Stimulated activated CD8-positive, alpha-beta memory T cell treated with anti-CD3 and anti-CD28 coated beads, Interleukin-15, amount 100 ng/mL, for 24 hours (primary cell): ENCODE measurements at places on chromosomes 2 and 18.

DNA sequence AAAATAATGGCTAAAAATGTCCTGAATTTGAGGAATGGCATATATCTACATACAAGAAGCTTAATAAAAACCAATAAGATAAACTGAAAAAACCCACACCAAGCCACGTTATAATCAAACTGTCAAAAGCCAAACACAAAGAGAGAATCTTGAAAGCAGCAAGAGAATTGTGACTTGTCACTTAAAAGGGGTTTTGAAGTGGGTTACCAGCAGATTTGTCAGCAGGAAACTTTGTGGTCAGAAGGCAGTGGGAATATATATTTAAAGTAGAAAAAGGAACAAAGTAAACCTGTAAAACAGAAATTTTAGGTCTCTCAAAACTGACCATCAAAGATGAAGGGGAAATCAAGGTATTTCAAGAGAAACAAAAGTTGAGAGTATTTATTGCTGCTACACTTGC lies 171.9 kb upstream of the CNTNAP5 start:
- no peak for DNase-seq

- DNase-seq = no peak
Observed at GRCh38 chr2:168583710-168584521, 127.8 kb downstream of the CERS6 start.

- DNase-seq = no peak
Observed at GRCh38 chr2:39689876-39690275, 24.2 kb downstream of the TMEM178A start.

- no peak for DNase-seq
Observed at GRCh38 chr2:238387332-238387731, 39.4 kb upstream of the ASB1 start.

DNA sequence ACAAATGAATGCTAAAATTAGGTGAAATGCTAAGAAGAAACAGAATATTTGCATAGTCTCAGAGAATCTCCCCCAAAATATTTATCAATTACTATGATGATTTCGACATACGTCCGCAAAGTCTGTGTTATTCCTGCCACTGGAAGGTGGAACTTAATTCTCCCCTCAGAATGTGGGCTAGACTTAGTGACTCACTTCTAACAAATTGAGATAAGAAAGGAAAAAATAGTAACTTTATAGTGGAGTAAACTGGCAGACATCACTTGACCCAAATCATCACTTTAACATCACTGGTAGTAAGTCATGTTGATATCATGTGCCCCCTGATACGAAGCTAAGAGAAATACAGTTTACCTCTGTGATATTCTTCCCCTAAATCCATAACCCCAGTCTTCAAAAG lies 23.5 kb downstream of the HADHB start:
- no peak for DNase-seq

GRCh38 chr2:213861638-213862037 lies 549.2 kb upstream of the VWC2L start:
- DNase-seq = no peak

DNA sequence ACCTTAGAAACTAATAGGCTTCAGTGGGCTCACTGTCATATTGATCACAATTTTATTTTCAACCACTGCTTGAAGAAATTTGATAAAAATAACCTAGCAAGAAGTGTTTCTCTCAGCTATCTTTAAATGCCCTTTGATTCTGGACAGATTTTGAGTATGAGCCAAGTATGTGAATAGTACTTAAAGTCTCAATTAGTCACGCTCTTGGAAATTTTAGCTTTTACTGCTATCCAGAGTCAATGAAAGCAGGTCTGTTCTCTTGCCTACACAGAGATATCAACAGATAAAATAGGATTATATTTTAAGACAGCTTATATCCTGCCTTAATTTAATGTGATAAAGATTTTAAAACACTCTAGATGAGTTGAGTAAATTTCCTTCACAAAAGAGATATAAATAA lies 337.3 kb downstream of the CBLN2 start:
- DNase-seq = no peak

GRCh38 chr2:222652491-222653255 lies 3.2 kb downstream of the FARSB start:
- DNase-seq = no peak

GRCh38 chr2:27442920-27443282 lies 720 bp downstream of the KRTCAP3 start:
- no peak for DNase-seq

GRCh38 chr2:88626171-88627054 lies 851 bp downstream of the EIF2AK3 start:
- no peak for DNase-seq

DNA sequence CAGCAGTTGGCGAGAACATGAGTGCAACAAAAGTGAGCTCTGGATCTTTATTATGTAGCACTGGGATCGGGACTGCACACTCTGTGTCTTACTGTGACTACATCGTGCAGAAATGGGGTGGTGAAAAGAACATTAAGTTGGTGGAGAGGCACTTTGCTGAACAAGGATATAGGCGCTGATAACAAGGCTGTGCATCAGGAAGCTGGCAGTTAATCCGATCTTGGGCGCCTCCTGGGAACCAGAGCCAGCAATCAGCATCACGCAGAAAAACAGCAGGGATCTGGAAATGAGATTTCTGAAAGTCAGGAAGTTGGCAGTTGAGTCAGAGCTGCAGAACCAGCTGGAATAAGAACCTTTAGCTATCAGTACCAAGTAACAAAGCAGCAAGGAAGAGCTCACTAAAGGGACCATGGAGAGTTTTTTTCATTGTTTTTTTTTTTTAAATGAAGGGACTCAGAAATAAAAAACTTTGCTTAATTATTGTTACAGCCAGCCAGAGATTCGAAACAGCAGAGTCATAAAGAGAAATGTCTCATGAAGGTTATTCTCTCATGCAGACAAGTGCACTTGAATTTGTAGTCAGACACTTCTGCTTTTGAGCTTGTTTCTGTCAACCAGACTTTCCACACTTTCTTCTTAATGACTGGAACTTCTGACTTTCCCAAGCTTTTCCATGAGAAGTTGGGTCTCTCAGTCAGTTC lies 22.8 kb upstream of the MYO3B start:
- DNase-seq = no peak

GRCh38 chr2:54907663-54908062 lies 142.6 kb downstream of the RTN4 start:
- no peak for DNase-seq
